Activated naive CD4-positive, alpha-beta T cell (primary cell): ENCODE measurements at places on chromosomes 13 and 19.

GRCh38 chr13:27770809-27771208, 21.5 kb upstream of the GSX1 start:
- no peak for DNase-seq

DNA sequence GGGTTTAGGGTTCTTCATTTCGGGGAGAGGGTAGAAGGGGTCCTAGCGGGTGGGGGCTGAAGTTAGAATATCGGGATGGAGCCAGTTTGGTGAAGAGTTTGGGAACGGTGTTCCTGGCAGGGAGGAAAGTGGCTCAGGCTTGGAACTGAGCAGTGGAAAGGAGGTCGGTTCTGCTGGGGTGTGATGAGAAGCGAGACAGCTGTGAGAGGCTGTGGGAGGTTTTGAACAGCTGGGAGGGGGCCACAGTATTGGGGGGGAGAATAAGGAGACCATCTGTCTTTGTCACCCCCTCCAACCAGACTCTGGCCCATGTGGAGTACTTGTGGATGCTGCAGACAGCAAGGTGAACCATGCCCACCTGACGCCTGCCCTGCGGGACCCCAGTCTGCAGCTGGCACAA, 1.0 kb upstream of the TM6SF2 start:
- DNase-seq, result no peak

DNA sequence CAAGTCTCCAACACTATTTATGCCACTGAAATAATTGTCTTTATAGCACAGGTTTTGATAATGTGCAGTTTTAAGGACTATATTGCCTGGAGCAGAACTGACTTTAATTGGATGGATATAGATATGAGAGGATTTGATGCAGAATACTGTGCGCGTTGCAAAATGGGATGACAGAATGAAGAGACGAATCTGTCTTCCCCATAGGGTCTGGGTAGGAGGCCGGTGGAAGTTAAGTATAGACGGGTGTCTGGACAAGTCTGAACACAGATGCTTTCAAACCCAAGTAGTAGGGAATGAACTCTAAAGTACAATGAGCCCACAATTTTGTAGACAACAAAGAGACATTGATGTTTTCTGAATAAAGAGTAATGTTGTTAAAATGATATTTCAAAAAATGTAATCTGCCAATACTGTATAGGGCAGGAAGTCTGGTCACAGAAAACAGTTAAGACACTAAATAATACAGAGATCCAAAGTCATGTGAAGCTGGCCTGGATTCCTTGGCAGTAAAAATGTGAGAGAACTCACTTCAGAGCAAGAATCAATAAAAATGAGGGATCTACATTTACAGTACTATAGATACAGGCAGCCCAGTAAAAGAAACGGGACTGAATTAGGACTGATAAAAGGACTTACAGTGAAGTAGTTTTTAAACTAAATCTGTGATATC, 125.5 kb downstream of the ENOX1 start:
- DNase-seq, result no peak

DNA sequence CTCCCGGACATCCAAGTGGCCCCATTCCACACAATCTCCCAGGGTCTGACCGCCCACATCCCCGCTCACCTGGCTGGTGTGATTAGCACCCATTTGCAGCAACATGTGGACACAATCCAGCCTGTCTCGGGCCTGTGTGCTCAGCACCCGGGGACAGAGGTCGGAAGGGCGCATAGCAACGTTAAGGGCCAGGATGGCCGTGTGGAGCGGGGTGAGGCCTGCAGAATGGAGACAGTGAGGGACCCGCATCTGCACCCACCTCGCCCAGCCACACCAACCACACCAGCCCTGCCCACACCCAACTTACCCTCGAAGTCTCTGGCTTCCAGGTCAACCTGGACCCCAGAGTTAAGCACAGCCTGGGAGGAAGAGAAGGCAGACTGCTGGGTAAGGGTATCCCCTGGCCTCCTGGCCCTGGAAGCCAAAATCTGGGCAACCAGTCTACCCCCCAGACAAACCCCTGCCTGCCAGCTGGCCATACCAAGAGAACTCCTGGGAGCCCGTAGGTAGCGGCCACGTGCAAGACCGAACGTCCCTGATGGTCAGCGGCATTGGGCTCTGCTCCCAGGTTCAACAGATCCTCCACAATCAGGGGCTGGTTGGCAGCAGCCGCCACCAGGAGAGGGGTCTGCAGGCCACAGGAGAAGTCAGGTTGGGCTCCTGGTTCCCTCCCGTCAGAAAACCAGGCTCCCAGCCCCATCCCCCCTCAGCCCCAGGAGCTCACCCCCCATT, 4.3 kb downstream of the NFKBID start:
- DNase-seq, result no peak

DNA sequence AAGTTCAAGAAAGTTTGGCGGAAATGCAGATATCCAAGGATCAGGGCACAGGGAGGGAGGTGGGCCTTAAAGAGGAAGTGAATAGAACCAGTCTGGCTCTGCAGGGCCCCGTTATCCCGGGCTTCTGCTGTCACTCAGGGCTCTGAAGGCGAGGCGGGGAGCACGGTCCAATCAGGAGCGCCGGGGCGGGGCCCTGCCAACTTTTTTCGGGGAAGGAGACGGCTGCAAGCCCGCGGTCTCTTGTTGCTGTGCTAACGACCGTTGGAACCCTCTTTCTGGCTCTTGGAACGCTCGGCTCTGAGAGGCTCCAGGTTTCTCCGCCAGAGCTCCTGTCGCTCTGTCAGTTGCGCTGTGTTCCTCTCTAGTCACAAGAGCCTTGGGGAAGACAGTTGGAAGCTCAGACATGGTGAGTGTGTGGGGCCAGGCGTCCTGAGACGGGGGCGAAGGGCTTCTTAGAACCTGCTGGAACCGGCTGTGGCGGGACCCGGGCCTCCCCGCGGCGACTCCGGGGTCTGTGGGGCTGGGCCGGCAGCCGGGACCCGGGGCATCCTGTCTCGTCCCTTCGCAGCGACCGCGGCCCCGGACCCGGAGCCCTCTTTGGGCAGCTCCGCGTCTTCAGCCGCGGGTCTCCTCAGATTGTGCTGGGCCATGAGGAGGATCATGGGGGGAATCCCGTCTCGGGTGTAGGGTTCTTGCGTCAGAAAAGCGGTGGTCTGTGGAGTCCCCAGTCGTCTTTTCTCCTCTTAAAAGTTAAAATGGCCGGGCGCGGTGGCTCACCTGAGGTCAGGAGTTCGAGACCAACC, 27.7 kb downstream of the ZNF844 start:
- DNase-seq, result no peak

GRCh38 chr19:7505682-7506384, 10.1 kb upstream of the ZNF358 start:
- DNase-seq, result no peak

GRCh38 chr13:66543780-66544179, 686.4 kb downstream of the PCDH9 start:
- no peak for DNase-seq

DNA sequence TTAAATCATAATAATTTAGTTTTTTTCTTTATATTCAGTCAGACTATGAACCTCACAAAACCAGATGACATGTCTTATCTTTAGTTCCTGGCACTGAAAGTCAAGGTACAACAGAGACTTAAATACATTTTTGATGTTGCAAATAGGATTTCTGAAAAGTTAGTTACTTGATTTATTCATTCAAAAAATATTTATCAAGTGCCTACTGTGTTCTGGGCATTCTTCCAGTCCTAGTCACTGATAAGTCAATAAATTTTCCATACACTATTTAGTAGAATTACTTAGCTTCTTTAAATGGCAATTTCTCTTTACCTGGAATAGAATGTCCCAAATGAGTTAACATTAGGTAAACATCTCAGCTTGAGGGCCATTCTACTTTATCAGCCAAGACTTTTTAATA, 938.3 kb upstream of the PCDH9 start:
- no peak for DNase-seq

GRCh38 chr13:31887286-31887685, 144.3 kb upstream of the FRY start:
- DNase-seq, result no peak

DNA sequence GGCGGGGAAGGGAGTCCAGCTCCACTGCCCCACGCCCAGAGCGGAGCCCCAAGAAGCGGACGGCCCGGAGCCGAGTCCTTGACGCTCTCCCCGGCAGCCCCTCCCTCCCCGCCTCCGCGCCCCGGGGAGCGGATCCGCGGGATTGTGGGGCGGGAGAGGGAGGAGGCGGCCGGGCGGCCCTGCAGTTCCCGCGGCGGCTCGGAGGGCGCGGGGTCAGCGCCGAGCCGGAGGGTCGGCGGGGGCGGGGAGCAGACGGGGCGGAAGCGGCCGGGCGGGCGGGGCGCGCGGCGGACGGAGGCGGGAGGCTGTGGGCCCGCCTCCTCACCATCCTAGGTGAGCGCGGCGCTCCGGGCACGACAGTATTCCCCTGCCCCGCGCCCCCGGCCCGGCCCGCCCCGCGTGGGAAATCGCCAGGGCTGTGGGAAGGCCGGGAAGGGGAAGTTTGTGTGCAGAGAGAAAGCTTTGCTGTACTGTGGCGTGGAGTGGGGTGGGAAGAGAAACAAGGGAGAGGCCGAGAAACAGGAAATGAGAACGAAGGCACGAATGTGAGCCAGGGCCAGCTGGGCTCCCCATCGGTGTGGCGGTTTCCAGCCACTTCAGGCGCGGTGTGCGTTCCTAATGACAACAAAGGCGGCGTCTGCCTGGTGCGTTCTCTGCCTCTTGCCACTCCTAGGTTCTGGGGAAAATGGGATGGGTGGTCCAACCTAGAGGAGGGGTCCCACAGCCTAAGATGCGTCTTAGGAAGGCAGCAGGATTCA, 1.3 kb upstream of the KLF12 start:
- DNase-seq, result peak; percentile 22

DNA sequence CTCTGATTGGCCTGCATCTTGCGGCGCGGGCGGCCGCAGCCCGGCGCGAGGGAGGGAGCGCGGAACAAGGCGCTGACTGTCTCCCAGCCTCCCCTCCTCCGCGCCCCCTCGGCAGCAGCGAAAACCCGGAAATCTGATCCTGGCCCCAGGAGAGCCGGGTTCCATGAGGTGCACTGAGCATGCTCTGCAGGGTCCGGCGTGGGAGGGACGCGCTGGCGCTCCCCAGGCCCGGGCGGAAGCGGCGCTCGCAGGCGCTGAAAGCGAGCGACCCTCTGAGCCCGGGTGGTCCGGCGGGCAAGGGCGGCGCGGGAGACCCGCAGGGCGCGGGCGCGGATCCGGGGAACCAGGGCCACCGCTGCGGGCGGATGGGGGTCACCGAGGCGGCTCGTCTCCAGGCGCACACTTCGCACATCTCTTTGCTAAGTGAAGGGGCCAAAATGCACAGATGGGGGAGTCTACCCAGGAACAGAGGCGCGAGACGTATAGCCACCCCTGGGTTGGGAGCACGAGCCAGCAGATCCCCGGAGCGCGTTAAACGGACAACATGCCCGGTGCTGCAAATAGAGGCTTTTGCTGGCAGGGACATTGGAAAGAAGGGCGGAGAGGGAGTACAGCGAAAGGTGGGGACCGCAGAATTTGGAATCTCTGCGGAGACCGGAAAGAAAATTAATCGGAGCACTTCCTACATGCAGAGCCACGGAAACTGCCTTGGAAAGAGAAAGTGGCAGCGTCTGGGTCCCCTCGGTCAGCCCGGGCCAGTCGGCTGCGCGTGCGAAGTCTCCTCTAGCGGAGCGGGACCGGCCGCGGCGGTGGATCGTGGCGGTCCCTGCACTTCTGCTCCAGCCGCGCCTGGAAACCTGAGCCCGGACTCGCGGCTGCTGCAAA, 510 bp upstream of the PCDH9 start:
- DNase-seq, result peak; percentile 77

DNA sequence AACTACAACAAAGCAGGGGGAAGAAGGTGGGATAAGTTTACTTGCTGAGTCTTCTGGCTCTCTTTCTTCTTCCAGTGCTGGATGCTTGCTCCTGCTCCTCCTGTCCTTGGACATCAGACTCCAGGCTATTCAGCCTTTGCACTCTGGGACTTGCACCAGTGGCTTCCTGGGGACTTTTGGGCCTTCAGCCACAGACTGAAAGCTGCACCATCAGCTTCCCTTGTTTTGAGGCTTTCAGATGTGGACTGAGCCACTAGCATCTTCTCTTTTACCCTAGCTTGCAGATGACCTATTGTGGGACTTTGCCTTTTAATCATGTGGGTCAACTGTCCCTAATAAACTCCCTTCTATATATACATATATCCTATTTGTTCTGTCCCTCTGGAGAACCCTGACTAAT, 173.0 kb upstream of the UFM1 start:
- no peak for DNase-seq

GRCh38 chr19:30739394-30739793, 367.2 kb downstream of the ZNF536 start:
- DNase-seq, result no peak

DNA sequence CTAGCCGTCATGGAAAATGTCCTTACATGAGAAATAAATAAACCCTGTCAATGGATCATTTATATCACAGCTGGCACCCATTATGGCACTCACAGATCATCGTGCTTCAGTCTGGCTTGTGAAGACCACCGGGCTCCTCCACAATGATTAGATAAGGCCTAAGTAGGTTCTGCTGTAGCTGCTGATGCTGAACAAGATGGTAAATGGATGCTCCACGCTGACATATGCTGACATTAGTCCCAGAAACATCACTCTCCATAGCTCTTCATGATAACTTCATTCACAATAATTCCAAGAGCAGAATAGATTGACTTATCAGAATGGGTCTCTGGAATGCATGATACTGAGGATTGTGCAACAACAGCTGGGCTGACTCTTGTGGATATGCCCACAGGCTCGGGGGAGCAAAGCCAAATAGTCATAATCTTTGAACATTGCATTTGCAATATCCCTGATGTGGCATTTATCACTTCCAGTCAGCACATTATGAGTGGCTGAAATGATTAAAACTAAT, 63.8 kb upstream of the RXFP2 start:
- no peak for DNase-seq

GRCh38 chr19:30689474-30689873, 317.3 kb downstream of the ZNF536 start:
- no peak for DNase-seq

- DNase-seq, result no peak
Observed at GRCh38 chr19:31110336-31110735, 238.9 kb downstream of the TSHZ3 start.

- no peak for DNase-seq
Observed at GRCh38 chr13:42899266-42899665, 92.8 kb downstream of the EPSTI1 start.

- DNase-seq, result no peak
Observed at GRCh38 chr13:111171629-111172028, 56.5 kb downstream of the ARHGEF7 start.

GRCh38 chr19:13718733-13719132, 45.6 kb upstream of the MRI1 start:
- DNase-seq, result no peak
